Stimulated activated memory B cell treated with anti-CD40 and anti-IgM and Interleukin-4, amounts not matched to agents 10 μg/mL and 1 μg/mL and 100 μg/mL, for 72 hours (primary cell): ENCODE measurements at places on chromosomes 5 and 9.

DNA sequence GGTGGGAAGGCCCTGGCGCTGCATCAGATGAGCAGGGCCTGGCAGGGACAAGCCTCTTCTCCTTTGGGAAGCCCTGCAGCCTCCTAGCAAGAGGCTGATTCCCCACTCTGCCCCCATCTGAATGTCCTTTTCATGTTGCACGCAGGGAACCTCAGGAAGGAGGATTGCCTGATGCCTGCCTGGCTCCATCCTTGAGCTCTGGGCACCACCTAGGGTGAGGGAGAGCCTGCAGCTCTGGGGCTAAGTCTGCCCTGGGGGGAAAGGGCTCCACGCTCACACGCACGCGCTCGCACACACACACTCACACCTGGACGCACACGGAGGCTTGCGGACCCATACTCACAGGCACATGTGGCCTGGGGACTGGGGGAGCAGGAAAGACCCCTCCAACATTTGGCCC lies 86.6 kb downstream of the LMX1B start:
- ATAC-seq: no peak

GRCh38 chr5:66757219-66757833 lies 161.1 kb downstream of the MAST4 start:
- no peak for ATAC-seq

GRCh38 chr5:67249590-67249895 lies 52.9 kb upstream of the CD180 start:
- ATAC-seq: no peak

DNA sequence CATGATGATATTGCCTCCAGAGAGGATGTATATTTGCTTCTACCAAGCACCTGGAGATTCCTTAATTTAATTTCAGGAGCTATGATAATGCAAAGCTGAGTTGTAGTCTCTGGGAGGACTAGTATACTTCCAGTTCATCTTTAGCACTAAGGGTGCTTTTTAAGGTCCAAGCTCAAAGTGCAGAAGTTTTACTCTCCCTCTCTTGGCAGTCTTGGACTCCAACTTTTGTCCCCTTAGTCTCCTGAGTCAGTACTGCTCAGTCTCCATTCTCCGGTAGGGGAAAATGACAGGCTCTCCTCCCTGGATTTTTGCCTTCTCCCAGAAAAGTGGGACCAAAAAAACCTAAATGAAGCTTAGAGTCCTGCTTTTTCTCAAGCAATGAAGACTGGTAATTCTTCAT lies 8.3 kb downstream of the SMIM3 start:
- ATAC-seq: no peak

DNA sequence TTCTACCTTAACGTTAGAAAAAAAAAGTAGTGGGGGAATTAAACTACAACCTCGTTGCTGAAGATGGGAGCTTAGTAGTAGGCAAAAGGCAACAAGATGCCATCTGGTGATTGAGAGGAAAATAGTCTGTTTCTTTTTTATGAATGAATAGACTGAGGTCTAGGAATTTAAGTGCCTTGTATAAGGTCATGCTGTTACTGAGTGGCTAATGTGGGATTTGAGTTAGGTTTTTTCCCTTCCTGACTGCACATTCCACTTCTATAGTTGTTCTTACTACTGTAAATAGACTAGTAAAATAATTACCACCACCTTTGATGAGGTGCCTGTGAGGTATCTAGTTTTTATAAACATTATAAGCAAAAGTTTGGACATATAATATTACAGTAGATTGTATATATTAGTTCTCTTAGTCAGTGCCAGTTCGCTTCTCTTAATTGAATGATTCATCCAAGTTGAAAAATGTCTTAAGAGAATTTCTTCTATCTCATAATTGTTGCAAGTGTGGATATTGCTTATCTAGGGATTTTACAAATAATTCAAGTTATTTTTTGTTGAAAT lies 19.1 kb downstream of the FSD1L start:
- ATAC-seq: no peak

GRCh38 chr9:74205056-74205455 lies 292.1 kb upstream of the RORB start:
- ATAC-seq: no peak

DNA sequence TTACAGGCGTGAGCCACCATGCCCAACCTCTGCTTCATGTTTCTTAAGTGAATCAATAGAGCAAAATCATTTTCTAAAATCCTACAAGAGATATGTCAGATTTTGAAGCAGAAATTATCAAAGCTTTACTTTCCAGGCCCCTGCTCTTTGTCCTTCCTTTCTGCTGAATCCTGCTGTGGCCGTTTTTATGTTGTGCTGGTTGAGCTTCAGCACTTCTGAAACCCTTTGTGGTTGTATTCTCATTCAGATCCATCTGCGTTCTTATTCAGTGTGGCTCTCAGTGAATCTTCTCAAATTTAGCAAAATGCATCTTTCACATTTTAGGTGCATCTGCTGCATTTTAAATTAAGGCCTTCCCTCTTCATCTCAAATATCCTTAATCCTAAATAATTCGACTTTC lies 26.0 kb downstream of the JMY start:
- no peak for ATAC-seq
